ENCODE measurements at places on chromosomes 11 and 22.

DNA sequence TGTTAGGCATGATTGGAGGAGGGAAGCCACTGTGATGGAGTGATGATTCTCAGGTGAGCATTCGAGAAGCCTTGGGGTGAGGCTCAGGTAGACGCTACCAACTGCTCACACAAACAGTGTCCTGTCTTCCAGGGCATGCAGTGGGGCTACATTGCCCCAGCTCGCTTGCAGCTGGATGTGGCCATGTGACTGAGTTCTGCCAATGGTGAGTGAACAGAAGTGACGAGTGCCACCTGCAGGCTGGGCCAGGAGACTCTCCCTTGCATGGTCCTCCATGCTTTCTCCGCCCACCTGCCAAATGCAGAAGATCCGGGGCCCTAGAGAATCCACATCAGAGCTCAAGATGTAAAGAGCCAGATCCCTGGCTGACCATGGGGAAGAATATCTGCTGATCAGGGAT lies 195.9 kb downstream of the BCR start:
- DNase-seq = no peak

- DNase-seq = no peak
These were observed 448.9 kb downstream of the LRRC4C start for GRCh38 chr11:41010361-41011050.

DNA sequence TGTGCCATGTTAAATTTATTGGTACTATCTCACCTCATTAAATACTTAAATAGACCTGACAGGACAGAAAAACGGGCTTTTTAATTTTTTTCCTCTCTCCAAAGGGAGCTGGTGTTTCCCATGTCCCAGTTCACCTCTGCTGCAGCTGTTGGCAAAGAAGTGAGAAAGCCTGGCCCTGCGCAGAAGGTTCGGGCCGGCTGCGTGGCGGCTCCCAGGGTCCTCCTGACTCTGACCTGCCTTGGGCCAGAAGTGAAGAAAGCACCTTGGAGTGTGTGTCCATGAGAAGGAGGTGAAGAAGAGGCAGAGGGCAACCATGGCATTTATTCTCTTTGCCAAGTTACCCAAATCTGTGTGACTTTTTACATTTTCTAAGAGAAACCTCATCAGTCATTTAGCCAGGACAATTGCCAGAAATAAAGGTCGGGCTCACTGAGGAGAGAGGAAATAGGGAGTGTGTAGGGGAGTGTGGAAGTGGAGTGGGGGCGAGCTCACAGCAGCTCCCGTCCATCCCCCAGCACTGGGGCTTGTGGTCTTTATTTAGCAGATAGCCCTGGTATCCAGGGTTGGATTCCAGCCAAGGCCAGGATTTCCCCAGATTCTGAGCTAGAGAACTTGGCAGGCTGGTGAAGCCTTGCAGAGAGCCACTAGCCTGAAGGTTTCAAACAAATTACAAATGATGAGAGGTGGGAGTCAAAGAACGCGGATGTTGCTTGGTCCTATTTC lies 102.4 kb upstream of the CADM1 start:
- DNase-seq = peak; percentile 16

GRCh38 chr11:1654388-1655167 lies 25.0 kb downstream of the KRTAP5-5 start:
- no peak for DNase-seq

GRCh38 chr11:64894070-64894811 lies 15.8 kb upstream of the EHD1 start:
- peak; percentile 65 for DNase-seq

GRCh38 chr22:26845021-26845743 lies 187.8 kb downstream of the MIAT start:
- peak; percentile 14 for DNase-seq

DNA sequence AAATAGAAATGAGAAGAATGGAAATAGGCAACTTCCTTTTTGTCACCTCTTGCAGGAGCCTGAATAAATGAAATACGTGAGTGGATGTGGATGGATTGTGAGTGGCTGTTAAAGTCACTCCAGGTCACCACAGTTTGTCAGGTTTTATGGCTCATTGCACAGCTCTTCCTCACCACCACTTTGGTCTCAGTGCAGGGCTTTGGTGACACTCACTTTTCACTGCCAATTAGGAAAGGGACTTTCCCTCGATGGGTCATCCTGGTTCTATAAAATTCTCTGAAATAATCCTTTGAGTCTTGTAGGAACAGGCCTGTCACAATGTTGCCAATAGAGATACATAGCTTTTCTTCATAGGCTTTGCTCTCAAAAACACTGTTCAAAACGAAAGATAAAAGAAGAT lies 172.4 kb upstream of the C11orf87 start:
- DNase-seq = no peak

GRCh38 chr22:27840436-27840835 lies 38.9 kb upstream of the MN1 start:
- DNase-seq = no peak
